ENCODE measurements at places on chromosomes 5 and 9.
A peak's percentile ranks its signal among the peaks of the same experiment; 100 is the strongest.

- no peak for DNase-seq
Measured at GRCh38 chr5:150162142-150162513, 4.5 kb upstream of the CDX1 start.

DNA sequence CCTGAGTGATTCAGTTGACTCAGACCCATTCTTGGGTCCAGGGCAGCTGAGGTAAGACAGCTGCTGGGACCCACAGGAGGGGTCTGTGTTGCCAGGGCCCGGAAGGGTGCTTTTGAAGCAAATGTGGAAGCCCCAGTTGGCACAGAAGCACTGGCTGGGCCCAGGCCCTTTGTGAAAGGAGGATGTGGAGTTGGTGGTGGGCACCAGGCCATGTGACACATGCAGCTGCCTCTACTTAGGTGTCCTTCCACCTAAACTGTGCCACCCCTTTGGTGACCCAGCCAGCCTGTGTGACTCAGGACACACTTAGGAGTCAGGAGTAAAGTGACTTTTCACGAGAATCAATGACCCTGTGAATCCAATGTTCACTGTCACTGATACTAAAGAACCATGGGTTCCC lies 114.3 kb upstream of the SLC25A48 start:
- no peak for DNase-seq

GRCh38 chr5:4191703-4192102 lies 596.1 kb downstream of the IRX1 start:
- no peak for DNase-seq

DNA sequence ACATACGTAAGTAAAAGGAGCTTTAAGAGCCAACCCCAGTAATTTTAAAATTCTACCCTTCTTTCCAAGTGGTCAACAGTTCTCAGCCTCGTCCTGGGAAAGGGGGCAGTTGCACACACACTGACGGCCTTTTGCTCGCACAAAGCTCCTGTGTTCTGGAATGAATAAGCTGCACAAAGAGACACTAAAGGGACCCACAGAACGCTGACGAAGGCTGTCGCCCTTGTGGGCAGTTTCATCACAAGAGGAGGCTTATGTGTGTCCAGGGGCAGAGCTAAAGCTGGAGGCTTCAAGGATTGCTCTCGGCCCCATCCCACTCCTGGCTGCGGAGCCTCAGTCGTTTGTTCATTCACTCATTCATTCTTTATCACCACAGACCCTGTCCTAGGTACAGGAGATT lies 67.0 kb upstream of the NEK6 start:
- no peak for DNase-seq

GRCh38 chr5:43638546-43638945 lies 35.6 kb downstream of the NNT start:
- no peak for DNase-seq

DNA sequence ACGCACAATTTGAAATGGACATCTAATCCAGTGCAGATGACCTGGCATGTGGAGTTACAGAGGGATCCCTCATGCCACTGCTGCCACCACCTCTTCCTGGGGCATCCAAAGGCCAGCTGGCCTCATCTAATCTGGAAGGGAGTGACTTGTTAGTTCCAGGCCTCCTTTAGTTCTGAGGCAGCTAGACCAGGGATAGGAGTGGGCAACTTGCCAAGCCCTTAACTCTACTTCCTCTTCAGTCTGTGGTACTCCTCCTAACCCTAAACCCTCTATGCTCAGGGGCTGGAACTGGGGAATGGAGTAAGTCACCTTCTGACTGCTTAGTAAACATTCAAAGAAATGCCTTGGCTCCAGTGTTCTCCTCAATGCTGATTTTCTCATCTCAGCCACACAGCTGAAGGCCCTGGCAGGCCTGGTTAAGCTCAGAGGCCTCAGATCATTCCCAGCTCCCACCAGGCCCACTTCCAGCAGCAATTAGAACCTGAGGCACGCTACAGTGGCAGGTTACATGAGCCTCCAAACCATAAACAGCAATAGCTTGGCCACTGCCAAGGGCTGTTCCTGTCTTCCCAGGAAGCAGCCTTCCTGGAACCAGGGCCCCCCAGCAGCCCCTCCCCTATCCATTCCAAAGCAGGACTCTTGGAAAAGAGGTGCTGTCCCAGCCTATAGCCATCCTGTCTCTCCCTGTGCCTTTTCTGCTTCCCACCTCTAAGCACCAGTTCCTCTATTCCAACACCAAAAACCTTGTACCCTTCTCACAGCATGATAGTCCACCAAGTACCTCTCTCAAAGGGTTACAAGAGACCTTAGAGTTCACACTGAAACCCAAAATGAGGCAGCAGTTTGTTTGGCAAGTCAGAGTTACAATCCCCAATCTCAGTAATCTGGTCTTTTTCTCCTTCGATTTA lies 2.0 kb downstream of the EIF4EBP3 start:
- no peak for DNase-seq

DNA sequence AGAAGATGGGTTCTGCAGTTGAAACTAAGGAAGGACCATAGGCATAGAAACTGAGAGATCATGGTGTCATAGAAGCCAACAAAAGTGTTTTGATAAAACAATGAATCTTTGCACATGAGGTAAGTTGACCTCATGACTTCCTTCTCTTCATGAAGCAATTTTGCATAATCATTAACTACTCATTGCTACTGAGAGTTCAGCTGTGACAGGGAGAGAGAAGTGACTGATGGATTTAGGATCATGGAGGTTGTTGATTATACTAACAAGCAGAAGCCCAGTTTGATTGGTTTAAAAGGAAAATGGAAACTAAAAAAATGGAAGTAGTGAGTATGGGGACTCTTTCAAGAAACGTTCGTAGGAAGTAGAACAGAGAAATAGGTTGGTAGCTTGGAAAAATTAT lies 51.2 kb downstream of the PARP8 start:
- no peak for DNase-seq

DNA sequence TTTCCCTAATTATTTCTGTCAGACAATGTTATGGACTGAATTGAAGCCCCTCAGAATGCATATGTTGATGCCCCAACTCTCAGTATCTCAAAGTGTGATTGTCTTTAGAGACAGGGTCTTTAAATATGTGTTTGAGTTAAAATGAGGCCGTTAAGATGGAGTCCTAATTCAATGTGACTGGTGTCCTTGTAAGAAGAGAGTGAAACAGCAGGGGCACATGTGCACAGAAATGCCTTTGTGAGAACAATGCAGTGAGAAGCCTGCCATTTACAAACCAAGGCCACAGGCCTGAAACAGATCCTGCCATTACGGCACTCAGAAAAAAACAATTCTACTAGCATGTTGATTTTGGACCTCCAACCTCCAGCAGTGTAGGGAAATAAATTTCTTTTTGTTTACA lies 483.0 kb upstream of the DMAC1 start:
- DNase-seq, result no peak

DNA sequence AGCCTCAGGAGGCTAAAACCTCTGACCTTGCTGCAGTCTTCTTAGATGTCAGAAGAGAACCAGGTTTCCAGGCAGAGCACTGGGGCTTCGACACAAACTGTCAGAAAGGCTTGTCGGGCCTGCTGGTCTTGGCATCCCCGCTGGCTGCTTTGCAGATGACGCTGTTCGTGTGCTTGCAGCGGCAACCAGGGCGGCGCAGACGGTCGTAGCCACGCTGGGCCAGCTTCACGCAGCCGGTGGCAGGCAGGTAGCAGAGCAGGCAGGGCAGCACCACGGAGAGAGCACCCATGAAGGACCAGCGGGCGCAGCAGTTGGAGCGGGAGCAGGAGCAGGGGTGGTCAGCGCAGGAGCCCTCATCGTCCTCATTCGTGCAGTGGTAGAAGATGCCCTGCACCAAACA lies 10.7 kb downstream of the SPRY4 start:
- no peak for DNase-seq

- peak; percentile 80 for DNase-seq
Measured at GRCh38 chr5:72108202-72109061, 1.2 kb downstream of the MAP1B start.

- no peak for DNase-seq
Measured at GRCh38 chr9:13715430-13715829, 435.9 kb upstream of the MPDZ start.

- DNase-seq, result no peak
Measured at GRCh38 chr5:123722451-123722850, 210.5 kb downstream of the CSNK1G3 start.

- no peak for DNase-seq
Measured at GRCh38 chr5:171728686-171729085, 56.9 kb upstream of the SMIM23 start.

GRCh38 chr5:42250-42649 lies 49.7 kb upstream of the PLEKHG4B start:
- no peak for DNase-seq

DNA sequence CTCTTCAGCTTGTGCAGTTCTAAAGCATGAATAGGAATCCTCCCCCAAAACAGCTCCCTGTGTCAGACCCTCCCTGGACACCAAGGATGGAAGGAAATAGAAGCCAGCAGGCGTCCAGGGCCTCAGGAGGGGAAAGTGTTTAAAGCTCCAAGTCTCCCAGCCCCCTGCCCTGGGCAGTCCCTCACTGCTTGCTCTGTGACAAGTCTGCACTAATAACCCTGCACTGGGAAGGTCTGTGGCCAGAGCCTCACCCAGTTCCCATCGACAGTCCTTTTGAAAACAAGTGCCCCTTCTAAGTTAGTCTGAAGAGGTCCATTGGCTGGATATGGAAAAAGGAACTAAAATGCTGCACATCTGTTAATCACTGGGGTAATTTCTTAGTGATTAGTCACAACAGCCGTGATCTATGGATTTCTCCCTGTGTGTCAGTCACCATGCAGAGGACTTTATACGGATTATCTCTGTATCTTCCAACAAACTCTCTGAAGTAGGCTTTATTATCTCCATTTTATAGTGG lies 195.3 kb downstream of the FBXL7 start:
- no peak for DNase-seq

- no peak for DNase-seq
Measured at GRCh38 chr9:129421371-129421770, 199.5 kb downstream of the C9orf50 start.

DNA sequence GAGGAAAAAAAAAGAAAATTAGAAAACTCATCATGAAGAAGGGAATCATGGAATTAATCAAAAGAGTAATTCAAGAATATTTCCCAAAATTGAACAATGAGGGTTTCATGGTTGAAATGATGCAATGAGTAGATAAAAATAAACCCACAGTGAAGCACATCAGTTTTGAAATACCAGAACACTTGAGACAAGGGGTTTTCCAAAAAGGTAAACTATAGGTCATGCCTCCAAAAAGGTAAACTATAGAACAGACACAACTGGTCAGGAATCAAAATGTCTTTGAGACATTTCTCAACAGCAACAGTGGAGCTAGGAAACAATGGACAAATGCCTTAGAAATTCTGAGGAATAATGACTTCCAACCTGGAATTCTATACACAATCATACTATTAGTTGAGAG lies 60.2 kb upstream of the PCSK5 start:
- DNase-seq, result no peak

DNA sequence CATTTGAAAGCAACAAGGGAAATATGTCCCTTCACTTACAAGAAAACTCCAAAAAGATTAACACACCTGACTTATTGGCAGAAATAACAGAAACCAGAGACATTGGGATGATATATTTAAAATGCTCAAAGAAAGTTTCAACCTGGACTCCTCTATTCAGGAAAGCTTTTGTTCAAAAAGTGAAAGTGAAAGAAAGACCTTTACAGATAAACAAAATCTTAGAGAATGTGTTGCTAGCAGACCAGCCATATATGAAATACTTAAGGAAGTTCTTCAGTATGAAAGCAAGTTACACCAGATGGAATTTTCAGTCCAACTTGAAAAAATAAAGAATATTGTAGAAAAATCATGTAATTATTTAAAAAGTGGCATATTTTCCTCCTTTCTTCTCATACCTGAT lies 1075.1 kb downstream of the NR2F1-AS1 start:
- no peak for DNase-seq

DNA sequence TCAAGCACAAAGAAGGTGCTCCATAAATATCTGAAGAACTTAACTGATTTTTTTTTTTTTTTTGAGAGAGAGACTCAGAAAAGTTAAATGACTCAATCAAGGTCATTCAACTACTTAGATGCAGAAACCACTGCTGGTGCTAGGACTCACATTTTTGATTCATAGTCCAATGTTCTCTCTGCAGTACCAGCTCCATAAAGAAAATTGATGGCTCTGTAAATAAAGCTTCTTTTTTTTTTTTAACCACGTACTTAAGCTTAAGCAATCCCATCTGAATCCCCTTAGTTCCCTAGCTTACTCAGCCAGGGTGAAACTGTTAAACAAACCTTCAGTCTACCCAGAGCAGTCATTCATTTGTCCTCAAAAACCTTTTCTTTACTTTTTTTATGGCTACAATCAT lies 657.0 kb upstream of the WWC1 start:
- no peak for DNase-seq

DNA sequence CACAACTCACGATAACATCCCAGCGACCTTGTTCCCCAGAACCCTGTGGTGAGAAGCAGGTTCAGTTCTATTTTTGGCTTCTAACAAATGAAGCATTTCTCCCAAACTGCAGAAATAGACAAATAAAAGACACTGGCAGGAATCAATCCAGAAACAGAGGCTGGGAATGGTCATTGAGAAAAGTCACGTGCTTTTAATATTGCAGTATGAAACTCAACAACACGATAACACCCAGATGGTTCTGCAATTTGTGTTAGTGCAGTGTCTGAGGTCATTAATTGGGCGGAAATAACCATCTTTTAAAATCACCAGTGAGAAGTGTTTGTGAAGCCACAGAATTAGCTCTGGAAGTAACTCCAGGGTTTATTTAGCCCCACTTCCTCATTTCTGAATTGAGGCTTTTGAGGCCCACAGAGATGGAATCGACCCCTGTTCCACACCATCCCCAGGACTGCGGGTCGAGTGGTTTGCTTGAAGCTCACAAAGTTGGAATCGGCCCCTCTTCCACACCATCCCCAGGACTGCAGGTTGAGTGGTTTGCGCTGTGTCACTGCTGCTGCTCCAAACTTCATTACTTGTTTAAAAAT lies 164.7 kb upstream of the IRX4 start:
- DNase-seq, result no peak

DNA sequence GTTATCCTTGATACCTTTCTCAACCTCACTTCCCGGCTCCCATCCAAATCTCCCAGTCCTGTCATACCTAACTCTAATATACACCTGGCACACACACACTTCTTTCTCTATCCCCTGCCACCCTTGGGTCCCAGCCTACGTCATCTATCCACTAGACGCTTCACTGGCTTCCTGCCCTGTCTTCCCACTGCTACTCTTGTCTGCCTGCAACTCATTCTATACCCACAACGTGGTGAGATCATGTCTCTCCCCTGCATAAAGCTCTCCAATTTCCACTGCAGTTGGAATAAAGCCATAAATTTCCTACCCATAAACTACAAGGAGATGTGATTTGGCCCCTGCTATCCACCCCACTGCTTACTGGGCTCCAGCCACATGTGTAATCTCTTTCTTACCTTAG lies 93.5 kb downstream of the JMY start:
- DNase-seq, result no peak

DNA sequence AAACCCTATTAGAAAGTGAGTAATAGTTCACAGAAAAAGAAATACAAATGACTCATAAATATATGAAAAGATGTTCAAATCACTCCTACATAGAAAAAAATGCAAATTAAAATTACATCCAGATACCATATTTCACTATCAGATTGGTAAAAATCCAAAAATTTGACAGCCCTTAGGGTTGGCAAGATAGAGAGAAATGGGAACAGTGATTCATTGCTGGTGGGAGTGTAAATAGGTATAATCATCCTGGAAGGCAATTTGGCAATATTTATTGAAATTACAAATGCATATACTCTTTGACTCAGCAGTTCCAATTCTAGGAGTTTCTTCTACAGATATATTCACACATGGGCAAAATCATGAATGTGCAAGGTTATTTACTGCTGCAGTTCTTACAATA lies 273.5 kb downstream of the NR2F1-AS1 start:
- DNase-seq, result no peak
